ENCODE measurements at places on chromosomes 7 and 10.

DNA sequence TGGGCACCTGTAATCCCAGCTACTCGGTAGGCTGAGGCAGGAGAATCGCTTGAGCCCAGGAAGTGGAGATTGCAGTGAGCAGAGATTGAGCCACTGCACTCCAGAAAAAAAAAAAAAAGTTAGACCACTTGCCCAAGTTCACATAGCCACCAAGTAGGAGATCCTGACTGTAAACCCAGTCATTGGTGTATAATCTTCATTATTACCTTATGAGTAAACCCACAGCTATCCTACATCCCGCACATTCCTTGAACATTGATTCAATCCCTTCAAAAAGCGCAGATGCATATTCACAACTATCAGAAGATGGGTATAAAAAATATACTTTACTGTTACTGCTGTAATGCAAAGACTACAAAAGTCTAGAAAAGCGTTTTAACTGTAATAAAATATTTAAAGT lies 512.9 kb downstream of the SUGCT start:
- DNase-seq, result no peak

DNA sequence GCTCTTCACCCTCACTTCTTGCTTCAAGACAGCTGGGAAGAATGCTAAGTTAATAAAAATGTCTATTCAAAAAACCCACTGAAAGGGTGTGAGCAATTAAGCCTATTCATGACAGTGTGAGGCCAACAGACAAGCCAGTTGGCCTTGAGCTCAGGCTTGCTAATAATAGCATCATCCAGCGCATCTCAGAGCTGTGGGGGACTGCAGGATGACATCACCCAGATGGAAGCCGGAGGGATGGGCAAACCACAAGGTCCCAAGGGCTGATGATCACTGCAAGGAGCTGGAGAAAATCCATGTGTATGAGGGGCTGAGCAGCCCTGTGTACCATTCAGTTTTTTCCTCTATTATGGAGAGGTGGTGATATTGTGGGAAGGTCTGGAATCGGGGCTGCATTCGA lies 770.4 kb downstream of the TNS3 start:
- no peak for DNase-seq

DNA sequence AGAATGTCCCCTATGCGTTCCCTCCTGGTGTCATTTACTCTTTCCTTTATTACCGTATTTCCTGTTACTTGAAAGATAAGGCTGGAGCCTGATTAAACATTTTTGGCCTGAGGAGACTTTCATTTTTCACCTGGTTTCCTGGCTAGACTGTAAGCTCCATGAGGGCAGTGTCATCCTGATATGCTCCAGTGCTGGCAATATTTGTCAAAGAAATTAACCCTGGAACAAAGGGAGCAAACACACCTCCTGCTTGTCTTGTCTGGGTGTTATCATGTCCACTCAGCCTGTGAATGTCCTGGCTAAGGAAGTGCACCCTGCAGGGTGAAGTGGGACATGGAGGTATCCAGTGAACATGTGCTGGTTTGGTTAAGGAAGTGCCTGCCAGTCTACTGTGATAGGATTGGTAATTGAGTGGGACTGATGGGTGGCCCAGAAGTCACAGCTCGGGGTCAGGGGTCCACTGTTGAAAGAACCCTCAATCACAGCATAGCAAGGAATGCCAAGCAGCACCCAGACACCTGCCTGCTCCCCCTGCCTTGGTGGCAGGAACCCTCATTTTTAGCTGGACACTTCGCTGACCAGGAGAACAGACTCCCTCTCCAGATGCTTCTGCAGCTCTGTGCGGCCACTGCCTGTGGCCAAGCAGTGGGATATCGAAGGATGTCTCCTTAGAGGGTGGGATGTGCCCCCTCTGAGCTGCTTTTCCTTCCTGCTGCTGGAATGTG lies 20.9 kb upstream of the PPIA start:
- DNase-seq, result no peak

- no peak for DNase-seq
Measured at GRCh38 chr7:21624320-21624719, 81.5 kb downstream of the DNAH11 start.

DNA sequence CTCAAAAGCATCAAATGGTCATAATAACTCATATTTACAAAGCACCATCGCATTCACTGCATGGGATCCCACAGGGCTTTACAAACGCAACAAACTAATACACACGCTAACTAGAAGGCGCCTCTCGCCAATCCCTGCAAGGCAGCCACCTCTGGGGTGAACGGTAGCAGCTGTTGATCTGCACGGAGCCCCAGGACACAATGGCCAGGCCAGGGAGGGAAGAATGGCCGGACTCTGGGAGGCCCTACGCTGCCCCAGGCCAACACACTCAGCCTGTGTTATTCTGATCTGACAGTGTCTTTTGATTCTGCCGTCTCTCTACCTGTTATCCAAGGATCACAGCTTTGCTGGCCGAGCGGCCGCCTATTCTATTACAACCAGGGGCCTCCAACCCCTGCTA lies 41.8 kb downstream of the HABP2 start:
- no peak for DNase-seq

DNA sequence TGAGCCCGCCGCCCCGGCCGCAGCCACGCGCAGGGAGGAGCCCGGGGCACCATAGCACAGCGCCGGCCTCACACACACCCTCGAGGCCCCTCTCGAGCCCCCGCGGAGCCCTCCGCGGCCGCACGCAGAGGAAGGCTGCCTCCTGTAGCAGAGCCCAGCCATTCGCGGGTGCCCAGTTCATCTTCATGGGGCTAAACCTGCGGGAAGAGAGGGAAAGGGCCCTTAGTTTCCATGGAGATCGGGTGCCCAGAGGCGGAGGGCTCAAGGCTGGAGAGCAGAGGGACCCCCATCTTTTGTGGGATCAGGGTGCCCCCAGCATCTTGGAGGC lies 2.9 kb upstream of the SYCE1 start:
- DNase-seq, result no peak

DNA sequence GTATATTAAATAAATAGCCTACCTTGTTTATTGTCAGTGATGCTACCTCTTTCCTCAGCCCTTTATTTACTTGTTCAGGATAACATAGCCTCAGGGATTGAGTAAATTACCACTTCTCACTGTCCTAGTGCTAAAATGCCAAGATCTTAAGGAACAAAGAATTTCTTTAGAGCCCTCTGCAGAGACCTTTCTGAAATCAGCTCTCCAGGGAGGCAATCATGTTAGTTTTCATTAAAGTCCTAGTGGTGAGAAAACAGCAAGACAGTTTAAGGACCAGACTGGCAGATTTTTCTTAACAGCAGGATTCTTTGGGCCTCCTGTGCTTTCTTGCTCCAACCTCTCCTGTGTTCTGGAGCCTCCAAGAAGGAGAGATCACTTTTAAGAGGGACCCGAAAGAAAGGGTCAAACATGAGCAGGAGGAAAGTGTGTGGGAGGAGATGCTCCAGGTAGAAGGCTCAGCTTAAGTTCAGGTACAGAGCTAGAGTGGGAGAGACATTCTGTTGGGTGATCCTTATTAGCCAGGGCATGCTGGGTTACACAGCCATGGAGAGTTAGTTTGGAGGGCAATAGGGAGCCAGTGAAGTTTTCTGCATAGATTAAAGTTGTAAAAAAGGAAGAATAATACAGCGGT lies 1.2 kb upstream of the PLCE1 start:
- DNase-seq, result no peak

DNA sequence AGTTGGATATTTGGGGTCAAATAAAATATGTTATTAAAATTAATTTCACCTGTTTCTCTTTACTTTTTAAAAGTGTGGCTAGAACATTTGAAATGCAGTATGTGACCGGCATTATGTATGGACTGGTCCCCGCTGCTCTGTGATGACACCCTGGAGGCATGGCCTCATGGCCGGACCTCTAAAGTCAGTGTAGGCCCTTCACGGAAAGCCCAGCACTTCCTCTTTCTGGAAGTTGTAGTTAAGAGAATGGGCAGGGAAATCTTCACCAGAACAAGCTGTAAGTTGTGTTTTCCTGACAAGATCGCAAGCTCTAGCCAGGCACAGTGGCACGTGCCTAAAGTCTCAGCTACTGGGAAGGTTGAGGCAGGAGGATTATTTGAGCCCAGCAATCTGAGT lies 38.3 kb upstream of the SRGN start:
- DNase-seq, result no peak

DNA sequence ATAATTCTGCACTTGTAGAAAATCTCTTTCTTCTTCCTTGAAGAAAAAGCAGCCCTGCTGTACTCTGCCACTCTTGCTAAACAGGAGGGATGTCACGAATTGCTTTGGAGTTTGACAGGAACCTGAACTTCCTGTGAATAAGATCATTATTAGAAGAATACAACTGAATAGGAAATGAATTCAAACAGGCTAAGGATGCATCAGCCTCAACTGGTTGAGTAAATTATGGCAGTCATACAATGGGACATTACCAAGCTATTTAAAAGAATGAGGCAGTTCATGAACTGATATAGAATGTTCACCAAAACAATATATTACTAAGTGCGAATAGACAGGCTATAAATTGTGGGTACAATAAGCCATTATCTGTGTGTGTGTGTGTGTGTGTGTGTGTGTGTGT lies 97.1 kb upstream of the DOCK1 start:
- no peak for DNase-seq

GRCh38 chr7:66219805-66220204 lies 14.7 kb downstream of the TPST1 start:
- DNase-seq, result no peak
